ENCODE measurements at places on chromosomes 4 and X. TPM values are rescaled to one million over a fixed set of nuclear protein-coding genes. Genes with fewer than 3 reads are reported as not detected.

The SLIT2 gene
- total RNA-seq, result 3.5 TPM

- DNase-seq, result peak; percentile 76
Measured at GRCh38 chr4:15400981-15401671, 26.7 kb upstream of the C1QTNF7 start.

DNA sequence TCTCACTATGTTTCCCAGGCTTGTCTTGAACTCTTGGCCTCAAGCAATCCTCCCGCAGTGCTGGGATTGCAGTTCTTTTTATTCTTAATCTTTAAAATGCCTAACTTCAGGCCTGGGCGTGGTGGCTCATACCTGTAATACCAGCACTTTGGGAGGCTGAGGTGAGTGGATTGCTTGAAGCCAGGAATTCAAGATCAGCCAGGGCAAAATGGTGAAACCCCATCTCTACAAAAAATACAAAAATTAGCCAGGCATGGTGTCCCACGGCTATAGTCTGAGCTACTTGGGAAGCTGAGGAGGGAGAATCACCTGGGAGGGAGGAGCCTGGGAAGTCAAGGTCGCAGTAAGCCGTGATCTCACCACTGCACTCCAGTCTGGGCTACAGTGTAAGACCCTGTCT lies 45.9 kb downstream of the PLS3 start:
- no peak for DNase-seq

DNA sequence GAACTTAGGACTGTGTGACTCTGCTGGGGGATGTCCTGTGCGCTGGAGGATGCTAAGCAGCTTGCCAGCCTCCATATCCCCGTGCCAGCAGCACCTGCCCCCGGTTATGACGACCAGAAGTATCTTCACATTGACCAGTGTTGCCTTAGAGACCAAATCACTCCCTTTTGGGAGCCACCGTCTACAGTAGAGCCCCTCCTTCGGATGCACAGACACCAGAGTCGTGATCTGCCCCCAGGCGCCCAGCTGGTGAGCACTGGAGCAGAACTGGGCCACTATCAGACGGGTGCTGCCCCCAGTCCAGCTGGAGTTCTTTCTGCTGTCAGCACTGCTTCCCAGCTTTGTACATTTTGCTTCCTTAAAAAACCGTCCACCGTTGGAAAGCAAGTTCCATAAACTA lies 30.0 kb upstream of the TADA2B start:
- DNase-seq, result no peak

DNA sequence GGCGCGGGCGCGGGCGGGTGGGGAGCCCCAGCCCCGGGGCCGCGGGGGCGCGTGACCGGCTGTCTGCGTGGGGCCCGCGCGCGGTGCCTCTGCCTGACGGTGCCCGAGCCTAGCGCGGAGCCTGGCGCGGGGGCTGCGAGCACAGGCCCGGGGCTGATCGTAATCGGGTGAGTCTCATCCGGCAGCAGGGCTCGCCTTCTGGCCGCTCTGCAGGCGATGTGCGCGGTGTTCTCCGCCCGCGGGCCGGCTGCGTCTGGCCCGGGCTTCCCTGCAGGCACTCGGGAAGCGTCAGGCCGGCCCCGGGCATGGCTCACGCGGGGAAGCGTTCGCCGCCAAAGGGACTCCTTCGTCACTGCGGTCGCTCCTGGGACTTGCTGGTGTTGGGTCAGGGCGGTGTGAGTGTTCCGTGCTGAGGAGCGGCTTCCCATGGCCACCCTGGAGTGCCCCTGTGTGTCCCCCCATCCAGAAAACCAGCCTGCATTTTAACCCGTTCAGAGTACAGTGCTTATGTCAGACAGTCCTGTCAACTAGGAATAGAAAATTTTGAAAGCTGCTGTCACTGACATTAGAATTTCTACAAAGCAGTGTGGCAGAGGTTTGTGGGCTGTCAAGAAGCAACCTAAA lies 40.6 kb downstream of the FAM149A start:
- DNase-seq, result peak; percentile 16

- DNase-seq, result no peak
Measured at GRCh38 chrX:24694825-24695224, 1.1 kb downstream of the POLA1 start.

Data from renal cortical epithelial cell (primary cell).